ENCODE measurements at places on chromosomes 6 and 20. TPM values are rescaled to one million over a fixed set of nuclear protein-coding genes. Genes with fewer than 3 reads are reported as not detected.

GRCh38 chr20:46204594-46205186 lies 86.6 kb downstream of the CD40 start:
- no peak for DNase-seq

DNA sequence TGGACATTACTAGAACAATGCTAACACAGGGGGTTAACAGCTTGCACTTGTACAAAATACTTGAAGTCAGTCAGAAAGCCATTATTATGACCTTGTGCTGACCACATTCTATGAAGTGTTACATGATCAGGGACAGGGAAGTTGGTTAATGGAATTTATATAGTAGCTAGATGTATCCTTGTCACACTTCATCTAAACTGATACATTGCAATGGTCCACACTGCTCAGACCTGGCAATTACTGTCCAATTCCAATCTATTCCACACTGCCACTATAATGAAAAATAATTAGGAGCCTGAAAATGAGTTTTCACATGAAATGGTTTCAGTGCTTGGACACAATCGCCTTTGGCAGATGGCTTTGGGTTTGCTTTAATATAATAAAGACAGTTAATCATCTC lies 850.8 kb downstream of the EPHA7 start:
- DNase-seq, result no peak

- no peak for DNase-seq
These were observed 76.7 kb upstream of the SYNJ2 start for GRCh38 chr6:157904999-157905398.

- no peak for DNase-seq
These were observed 627.6 kb downstream of the MMUT start for GRCh38 chr6:48835421-48835958.

- DNase-seq, result no peak
These were observed 16.3 kb downstream of the HEBP2 start for GRCh38 chr6:138420356-138420755.

DNA sequence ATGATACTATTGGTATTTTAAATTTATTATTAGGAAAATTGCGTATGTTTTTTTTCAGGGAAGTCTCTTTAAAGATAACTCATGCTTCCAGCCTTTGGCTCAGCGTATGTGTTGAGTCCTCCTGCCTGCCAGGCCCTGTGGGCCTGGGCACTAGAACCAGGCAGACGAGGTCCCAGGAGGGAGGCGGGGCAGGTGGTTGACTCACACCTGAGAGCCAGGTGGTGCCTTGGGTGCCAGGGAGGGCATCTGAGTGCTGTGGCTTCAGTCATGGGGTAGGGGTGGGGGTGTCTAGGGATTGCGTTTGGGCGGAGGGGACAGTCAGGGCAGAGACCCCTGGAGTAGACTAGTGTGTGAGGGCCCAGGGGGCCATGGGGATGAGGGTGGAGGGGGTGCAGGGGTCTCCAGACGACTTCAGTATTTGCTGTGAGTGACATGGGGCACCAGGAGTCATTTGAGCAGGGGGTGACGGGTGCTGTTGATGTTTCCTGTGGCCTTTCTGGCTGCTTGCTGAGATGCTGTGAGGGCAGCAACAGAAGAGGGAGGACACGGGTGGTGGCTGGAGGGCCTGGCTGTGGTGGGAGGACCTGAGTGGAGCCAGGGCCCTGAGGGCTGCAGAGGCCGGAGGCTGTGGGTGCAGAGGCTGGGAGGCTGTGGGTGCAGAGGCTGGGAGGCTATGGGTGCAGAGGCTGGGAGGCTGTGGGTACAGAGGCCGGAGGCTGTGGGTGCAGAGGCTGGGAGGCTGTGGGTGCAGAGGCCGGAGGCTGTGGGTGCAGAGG lies 14.8 kb upstream of the ADRM1 start:
- DNase-seq, result no peak

DNA sequence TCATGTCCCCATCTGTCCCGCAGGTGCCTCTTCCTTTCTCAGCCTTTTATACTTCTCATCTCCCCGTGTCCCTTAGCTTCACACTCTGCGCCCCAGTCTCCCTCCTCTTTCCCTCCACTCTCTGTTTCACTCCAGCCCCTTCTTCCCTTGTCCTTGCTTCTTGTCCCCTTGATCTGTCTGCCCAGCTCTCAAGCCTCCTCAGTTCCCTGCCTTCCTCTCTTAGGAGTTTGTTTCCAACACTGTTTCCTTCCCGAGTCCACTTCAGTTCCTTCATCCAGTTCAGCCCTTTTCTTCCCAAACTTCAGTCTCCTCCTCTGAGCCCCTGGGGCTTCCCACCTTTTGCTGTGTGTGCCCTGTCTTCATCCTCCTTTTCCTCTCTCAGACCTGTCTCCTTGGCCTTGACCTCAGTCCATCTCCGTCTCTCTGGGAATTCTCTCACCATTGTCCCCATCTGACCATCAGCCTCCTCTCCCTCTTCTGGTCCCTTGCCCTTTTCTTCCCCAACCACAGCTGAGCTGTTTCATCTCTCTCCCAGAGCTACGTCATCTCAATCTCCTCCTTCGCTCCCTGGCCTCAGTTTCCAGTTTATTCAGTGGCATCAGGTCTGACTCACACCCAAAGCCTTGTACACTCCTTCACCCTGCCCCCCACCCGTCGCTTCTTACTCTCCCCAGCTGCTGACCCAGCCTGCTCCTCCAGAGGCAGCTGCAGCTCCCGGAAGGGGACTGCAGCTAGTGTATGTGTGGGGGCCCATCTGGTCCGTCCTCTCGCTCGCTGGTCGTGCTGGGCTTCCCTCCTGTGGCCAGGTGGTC lies 2.7 kb upstream of the DDR1 start:
- DNase-seq, result no peak

- DNase-seq, result no peak
These were observed 58.3 kb downstream of the LY86 start for GRCh38 chr6:6646859-6647258.

GRCh38 chr6:100479179-100480035 lies 14.7 kb upstream of the SIM1 start:
- DNase-seq, result no peak

DNA sequence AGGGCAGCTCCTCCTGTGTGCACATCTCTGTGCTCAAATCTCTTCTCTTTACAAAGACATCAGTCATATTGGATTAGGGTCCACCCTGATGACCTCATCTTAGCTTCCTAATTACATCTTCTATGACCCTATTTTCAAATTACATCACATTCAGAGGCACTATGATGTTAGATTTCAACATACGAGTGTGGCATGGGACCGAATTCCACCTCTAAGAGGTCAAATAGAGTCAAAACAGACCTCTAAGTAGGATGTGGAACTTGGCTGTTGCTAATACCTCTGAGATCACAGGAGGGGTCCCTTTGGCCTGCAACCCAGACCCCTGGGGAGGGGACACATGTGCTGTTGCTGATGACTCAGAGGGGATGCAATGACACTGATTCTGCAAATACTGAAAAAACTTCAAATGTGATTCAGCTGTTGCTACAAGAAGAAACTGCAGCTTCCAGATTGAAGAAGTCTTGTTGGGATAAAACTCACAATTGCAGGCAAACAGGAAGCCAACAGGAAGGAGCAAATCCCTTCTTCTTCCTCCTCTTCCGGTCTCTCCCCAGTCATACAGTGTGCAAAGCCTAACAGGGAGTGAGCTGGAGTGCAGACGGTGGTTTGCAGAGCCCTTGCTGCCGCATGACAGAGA lies 216.2 kb downstream of the MYLK4 start:
- DNase-seq, result no peak

- no peak for DNase-seq
These were observed 132.2 kb upstream of the CDH4 start for GRCh38 chr20:61119794-61120410.

GRCh38 chr6:14117158-14118090 lies at the start of gene CD83:
Gene CD83, plus strand, starts transcription at chr6:14117772. Its CDS starts 40 bp downstream, at chr6:14117812.
- DNase-seq, result peak; percentile 95

DNA sequence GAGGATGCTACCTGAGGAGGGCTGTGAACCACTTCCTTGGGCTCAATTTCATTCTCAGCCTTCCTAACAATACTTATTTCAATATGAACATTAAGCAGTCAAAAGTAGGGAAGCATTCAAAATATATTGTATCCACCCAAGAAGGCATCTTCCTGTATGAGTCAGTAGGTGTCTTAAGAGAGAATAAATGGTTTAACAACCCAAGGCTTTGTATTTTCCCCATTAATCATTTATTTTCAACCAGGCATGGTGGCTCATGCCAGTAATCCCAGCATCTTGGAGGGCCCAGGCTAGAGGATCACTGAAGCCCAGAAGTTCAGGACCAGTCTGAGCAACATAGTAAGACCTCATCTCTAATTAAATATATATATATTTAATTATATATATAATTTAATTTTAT lies 74.5 kb upstream of the MARCKS start:
- DNase-seq, result no peak

GRCh38 chr6:31474871-31475286 lies 23.1 kb upstream of the MICB start:
- no peak for DNase-seq

DNA sequence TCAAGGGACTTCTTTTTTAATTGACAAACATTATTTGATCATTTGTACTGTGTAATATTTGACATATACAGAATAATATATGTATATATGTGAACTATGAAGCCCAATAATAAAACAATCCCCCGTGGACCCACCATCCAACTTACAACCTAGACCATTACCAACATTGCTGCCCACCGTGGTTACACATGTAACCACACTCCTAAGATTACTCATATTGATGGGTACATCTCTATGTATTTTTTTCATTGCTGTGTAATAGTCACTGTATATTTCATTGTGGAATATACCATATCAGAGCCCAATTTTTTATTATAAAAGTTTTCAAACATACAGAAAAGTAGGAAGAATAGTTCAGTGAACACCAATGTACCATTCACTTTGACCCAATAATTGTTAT lies 94.3 kb downstream of the RTN4IP1 start:
- no peak for DNase-seq

GRCh38 chr6:134170844-134171243 lies 118.4 kb upstream of the SLC2A12 start:
- no peak for DNase-seq

- no peak for DNase-seq
These were observed 74.9 kb downstream of the NCOA3 start for GRCh38 chr20:47576516-47577033.

DNA sequence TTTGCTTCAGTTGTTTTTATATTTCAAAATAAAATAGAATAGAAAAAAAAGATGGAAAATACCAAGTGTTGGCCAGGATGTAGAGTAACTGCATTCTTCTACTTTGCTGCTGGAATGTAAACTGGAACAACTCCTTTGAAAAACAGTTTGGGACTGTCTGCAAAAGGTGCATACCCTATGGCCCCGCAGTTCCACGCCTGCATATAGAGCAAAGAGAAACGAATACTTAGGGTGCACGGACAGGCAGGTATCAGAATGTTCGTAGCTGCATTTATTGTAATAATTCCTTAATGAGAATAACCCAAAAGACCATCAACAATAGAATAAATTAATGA lies 603 bp upstream of the RAB23 start:
- no peak for DNase-seq

DNA sequence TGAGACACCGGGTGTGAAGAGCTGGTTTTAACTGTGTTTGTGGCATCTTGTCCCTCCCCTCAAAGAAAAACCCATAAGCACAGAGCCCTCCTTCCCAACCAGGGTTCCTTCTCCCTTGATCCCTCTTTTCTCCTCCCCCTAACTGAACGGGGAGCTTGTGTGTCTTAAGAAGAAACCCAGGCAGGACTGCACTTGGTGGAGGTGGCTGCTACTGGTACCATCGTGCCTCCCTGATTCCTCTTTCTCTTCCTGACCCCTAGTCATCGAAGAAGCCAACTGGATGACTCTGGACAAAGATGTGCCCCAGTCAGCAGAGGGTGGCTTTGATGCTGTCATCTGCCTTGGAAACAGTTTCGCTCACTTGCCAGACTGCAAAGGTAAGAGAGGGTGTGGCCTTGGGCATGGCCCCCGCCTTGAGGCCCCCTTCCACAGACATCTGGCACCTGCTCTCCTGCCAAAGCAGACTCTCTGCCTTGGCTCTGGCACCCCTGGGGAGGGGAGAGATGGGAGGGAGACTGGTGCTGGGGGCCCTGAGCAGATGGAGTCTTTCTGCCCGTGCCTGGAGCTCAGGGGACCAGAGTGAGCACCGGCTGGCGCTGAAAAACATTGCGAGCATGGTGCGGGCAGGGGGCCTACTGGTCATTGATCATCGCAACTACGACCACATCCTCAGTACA lies 2.1 kb downstream of the GNMT start:
- no peak for DNase-seq

GRCh38 chr6:5180636-5181035 lies 80.1 kb downstream of the LYRM4 start:
- DNase-seq, result no peak

GRCh38 chr6:154448448-154449096 lies 61.9 kb downstream of the CNKSR3 start:
- DNase-seq, result no peak

SDC4 gene
- total RNA-seq, result 372 TPM

ALDH8A1 gene
- total RNA-seq, result 0.61 TPM

TGM3 gene
- total RNA-seq, result 0.59 TPM

LY6G6D gene
- total RNA-seq, result not detected

ADGRF5 gene
- 178 TPM for total RNA-seq

VNN1 gene
- 9.4 TPM for total RNA-seq

TBC1D22B gene
- total RNA-seq, result 10.0 TPM

GMPR gene
- 25.6 TPM for total RNA-seq

PRL gene
- total RNA-seq, result not detected

GABRR1 gene
- not detected for total RNA-seq

TFAP2D gene
- not detected for total RNA-seq

RSPH4A gene
- total RNA-seq, result 28.7 TPM

KCNK5 gene
- total RNA-seq, result 34.6 TPM

PSORS1C1 gene
- 3.2 TPM for total RNA-seq

PLG gene
- not detected for total RNA-seq

HLA-DRA gene
- 411 TPM for total RNA-seq

Measured in upper lobe of left lung (tissue), 6 donors.